ENCODE measurements at places on chromosomes 2 and 18.

DNA sequence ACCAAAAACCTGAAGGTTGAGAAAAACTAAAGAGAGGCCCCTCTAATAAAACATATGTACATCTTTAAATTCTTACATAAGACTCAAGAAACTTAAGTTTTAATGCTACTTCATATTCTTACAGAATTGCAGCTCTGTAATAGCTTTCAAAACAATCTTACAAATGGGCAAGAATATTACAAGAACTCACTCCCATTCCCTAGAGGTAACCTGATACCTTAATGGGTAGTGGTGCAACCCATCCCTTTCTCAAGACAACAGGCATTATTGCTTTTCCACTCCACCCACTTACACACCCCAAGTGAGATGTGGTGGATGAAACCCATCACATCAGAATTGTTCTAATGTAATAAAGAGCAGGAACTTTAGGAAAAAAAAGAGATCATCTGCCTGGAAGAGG is 103.7 kb downstream of the RBMS1 start:
- DNase-seq: no peak
- no peak overlapping the region for H3K27ac ChIP-seq
- H3K36me3 ChIP-seq: no peaks in the 10 kb centered on the region
- peaks cover 76% of the 10 kb centered on the region for H3K4me1 ChIP-seq
- no peaks in the 10 kb centered on the region for H3K27me3 ChIP-seq

GRCh38 chr2:227914362-227914761 is 42.9 kb downstream of the DAW1 start:
- no peak overlapping the region for H3K4me3 ChIP-seq
- H3K4me1 ChIP-seq: no peaks in the 10 kb centered on the region
- no peak overlapping the region for H3K27ac ChIP-seq
- H3K36me3 ChIP-seq: no peaks in the 10 kb centered on the region
- H3K27me3 ChIP-seq: no peaks in the 10 kb centered on the region

DNA sequence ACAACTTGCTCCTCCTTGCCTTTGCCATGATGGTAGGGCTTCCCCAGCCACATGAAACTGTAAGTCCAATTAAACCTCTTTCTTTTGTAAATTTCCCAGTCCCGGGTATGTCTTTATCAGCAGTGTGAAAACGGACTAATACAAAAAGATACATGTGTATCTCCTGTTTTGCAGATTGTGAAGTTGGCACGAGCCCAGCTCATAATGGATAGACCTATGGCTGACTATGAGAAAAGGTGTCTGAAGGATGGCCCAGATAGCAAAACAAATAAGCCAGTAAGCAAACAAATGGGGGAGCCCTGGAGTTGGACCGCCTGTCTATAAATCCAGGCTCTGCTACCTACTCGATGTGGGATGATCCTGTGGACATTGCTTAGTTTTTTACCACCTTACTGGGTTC is 15.5 kb upstream of the PRKCE start:
- H3K4me1 ChIP-seq: peaks cover 4% of the 10 kb centered on the region
- no peaks in the 10 kb centered on the region for H3K36me3 ChIP-seq

DNA sequence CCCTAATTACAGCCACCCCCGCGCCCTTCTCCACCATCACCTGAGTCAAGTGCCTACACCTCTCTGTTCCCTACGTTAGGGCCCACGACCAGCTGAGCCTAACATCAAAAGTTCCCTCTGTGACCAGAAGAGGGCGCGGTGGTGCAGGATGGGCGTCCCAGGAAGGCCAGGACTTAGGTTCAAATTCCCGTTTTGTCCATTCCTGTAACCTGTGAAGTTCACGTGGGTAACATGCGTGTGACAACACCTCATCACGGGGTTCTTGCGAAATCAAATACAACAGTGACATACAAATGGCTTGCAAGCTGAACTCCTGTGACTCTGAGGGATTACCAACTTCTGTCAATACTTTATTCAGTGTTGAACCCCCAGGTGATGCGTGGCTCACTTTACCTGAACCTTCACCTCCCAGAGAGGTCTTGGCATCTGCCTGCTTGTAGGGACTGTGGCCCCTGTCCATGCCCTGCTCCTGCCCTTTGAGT is 207.9 kb downstream of the ARL4C start:
- H3K4me3 ChIP-seq: no peak overlapping the region
- H3K4me1 ChIP-seq: peaks cover 42% of the 10 kb centered on the region
- no peaks in the 10 kb centered on the region for H3K27me3 ChIP-seq
- no peaks in the 10 kb centered on the region for H3K36me3 ChIP-seq
- DNase-seq: peak; percentile 46

DNA sequence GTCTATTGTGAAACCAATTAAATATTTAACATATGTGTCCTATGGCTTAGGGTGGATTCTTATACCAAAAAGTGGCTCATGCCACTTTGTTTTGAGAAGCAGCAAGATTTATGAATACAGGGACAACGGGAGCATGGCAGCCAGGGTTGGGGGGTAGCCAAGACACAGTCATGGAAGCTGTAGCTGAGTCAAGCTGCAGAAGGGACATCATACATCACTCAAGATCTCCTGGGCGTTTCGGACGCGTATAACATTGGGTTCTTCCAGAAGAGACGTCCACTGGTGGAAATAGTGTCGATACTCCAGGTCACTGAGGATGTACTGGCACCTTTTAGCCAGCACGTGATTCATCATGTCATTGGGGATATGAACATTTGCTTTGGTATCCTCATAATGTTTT is 152.7 kb downstream of the RIF1 start:
- H3K4me1 ChIP-seq: peaks cover 4% of the 10 kb centered on the region
- H3K27ac ChIP-seq: no peak overlapping the region

- H3K27ac ChIP-seq: no peak overlapping the region
- H3K4me1 ChIP-seq: no peaks in the 10 kb centered on the region
- DNase-seq: peak; percentile 61
These were observed 437.6 kb downstream of the DLGAP1 start for GRCh38 chr18:4017480-4017879.

DNA sequence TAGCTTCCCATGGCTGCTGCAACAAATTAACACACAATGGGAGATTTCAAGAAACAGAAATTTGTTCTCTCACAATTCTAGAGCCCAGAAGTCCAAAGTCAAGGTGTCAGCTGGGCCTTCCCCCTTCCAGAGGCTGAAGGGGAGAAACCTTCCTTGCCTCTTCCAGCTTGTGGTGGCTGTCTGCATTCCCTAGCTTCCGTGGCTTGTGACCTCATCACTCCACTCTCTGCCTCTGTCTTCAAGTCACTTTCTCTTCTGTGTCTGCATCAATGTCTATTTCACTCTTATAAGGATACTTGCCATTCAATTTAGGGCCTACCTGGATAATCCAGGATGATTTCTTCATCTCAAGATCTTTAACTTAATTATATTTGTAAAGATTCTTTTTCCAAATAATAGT is 16.8 kb upstream of the SRBD1 start:
- H3K27me3 ChIP-seq: no peaks in the 10 kb centered on the region
- H3K36me3 ChIP-seq: no peaks in the 10 kb centered on the region
- no peak overlapping the region for H3K27ac ChIP-seq
- DNase-seq: no peak

- no peak overlapping the region for H3K4me3 ChIP-seq
- peaks cover under 1% of the 10 kb centered on the region for H3K4me1 ChIP-seq
- H3K27ac ChIP-seq: no peak overlapping the region
- DNase-seq: no peak
- H3K36me3 ChIP-seq: no peaks in the 10 kb centered on the region
- H3K27me3 ChIP-seq: no peaks in the 10 kb centered on the region
These were observed 13.1 kb upstream of the GPR55 start for GRCh38 chr2:230938098-230938497.
